ENCODE measurements at places on chromosomes 5 and 9. TPM values are rescaled to one million over a fixed set of nuclear protein-coding genes. Genes with fewer than 3 reads are reported as not detected.

Gene HAND1
- total RNA-seq = not detected

DNA sequence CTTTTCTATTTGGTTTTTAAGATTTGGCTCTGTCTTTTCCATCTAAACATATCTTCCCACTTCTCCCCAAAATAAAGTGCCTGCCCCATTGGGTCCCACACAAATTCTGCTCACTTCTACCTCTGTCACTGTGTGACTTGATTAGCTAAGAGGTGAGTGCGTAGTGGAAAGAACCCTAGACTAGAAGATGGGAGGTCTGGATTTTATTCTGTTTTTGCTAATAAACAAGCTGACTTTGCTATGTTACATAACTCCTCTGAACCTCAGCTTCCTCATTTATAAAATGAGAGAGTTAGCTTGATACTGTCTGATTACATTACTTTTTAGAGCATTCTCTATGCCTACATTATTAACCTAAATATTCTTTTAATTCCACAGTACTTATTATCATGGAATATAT, 51.3 kb upstream of the PTGER4 start:
- no peaks in the 10 kb centered on the region for H3K4me1 ChIP-seq
- no peak for DNase-seq
- H3K4me3 ChIP-seq = no peak overlapping the region
- H3K27ac ChIP-seq = no peak overlapping the region

- DNase-seq = no peak
- no peaks in the 10 kb centered on the region for H3K36me3 ChIP-seq
- H3K4me1 ChIP-seq = no peaks in the 10 kb centered on the region
- H3K4me3 ChIP-seq = no peak overlapping the region
- H3K27ac ChIP-seq = no peak overlapping the region
- H3K27me3 ChIP-seq = no peaks in the 10 kb centered on the region
These were observed 331.5 kb upstream of the GRIN3A start for GRCh38 chr9:102069969-102070368.

DNA sequence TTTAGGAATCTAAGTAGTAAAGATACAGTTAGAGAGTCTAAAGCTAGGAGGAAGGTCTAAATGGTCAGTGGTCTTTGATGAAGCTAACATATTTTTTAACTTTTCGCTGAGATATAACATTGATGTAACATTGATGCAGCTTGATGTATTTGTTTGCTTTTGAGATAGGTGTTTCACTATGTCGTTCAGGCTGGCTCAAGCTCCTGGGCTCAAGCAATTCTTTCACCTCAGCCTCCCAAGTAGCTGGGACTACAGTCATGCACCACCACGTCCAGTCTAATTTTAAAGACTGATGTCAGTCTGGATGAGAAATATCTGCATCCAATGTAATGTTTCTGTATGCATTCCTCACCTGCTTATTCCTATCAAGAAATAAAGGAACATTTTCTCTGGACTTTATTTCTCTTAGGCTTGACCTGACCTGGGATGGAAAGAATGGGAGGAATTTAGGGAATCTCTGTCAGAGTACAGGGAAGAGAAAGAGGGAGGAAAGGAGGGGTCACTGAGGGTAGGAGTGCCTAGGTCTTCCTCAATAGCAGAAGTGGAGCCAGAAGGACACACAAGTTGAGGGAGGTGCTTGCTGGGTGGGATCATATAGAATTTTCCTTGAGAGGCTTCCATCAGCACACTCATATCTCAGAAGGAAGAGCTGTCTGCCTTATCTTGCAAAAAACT, 101.5 kb upstream of the GPBP1 start:
- no peaks in the 10 kb centered on the region for H3K27me3 ChIP-seq

Gene PLAC8L1
- 4.4 TPM for total RNA-seq

GRCh38 chr5:144941-145340, 46.4 kb upstream of the LRRC14B start:
- no peak for DNase-seq
- no peak overlapping the region for H3K4me3 ChIP-seq
- H3K36me3 ChIP-seq = no peaks in the 10 kb centered on the region
- H3K27me3 ChIP-seq = no peaks in the 10 kb centered on the region
- H3K27ac ChIP-seq = no peak overlapping the region

DNA sequence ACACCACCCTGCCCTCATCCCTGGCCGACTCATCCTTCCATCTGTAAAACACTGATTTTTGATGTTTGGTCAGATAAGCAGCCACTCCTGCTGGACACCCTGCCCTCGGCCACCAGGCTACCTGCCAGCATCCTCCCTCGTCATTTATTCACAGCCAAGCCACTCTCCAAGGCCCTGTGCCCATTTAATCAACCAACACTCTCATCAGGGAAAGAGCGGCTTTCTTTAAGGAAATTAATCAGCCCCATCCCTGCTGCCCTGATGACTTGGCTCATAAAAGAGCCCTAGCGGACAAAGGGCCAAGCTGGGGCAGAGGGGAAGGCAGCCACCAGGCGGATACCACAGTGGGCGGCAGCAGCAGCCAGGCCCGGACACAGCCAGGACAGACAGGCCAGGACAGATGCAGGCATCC, 52.4 kb downstream of the GOLM1 start:
- no peaks in the 10 kb centered on the region for H3K36me3 ChIP-seq
- H3K4me3 ChIP-seq = no peak overlapping the region

- DNase-seq = no peak
- no peaks in the 10 kb centered on the region for H3K27me3 ChIP-seq
- H3K27ac ChIP-seq = no peak overlapping the region
These were observed 268.9 kb downstream of the ENC1 start for GRCh38 chr5:74371621-74372020.

Gene CBY3
- 12.8 TPM for total RNA-seq

- H3K4me3 ChIP-seq = no peak overlapping the region
- no peaks in the 10 kb centered on the region for H3K36me3 ChIP-seq
- H3K27ac ChIP-seq = no peak overlapping the region
- peaks cover 6% of the 10 kb centered on the region for H3K4me1 ChIP-seq
These were observed 500.7 kb downstream of the SPATA31D1 start for GRCh38 chr9:82489201-82489821.

Gene SLC22A4
- 1.5 TPM for total RNA-seq

DNA sequence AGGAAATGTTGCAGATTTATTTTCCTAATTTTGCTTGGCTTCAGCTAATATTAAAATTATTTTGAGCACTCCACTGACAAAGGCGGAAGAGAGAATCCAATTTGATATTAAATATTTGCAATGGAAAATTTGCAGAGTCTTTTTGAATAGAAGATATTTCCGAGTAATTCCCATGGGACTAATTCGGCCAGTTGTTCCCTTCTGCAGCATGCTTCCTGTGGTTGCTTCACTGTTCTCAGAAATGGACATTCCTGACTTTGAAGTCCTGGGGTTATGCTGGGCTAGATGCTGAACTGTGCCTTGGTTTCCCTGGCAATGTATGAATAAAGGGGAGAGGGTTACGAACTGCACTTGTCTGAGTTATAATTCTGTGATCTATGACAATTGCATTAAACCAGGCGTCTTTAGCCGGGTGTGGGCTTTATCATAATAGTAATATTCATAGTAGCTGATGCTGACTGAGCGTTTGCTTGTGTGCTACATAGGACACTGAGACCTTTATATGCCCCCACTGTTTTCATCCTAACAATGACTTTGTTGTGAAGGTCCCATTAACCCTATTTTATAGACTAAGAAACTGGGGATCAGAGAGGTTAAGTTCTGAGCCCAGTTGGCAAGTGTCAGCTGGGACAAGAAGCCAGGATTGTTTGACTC, 114.5 kb upstream of the SPRY4 start:
- H3K27ac ChIP-seq = no peak overlapping the region
- no peak overlapping the region for H3K4me3 ChIP-seq
- H3K27me3 ChIP-seq = no peaks in the 10 kb centered on the region
- DNase-seq = no peak
- H3K36me3 ChIP-seq = no peaks in the 10 kb centered on the region

DNA sequence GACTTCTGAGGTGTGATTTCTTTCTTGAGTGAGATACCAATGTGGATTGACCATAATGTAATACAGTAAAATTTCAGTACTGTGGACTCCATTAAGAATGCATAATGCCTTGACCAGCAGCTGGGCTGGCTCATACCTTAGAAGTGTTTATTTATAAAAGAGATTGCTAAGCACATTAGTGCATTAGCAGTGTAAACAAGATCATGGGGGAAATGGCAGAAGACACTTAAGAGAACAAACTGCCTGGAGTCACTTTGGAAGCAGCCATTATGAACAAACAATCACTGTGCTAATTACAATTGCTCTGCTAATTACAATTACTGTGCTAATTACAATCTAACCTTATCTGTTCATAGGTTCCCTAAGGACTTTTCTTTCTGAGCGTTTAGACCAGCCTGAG, 104.2 kb downstream of the TRIM32 start:
- no peak overlapping the region for H3K27ac ChIP-seq
- no peak overlapping the region for H3K4me3 ChIP-seq
- H3K4me1 ChIP-seq = no peaks in the 10 kb centered on the region
- H3K36me3 ChIP-seq = no peaks in the 10 kb centered on the region
- H3K27me3 ChIP-seq = no peaks in the 10 kb centered on the region
- no peak for DNase-seq

DNA sequence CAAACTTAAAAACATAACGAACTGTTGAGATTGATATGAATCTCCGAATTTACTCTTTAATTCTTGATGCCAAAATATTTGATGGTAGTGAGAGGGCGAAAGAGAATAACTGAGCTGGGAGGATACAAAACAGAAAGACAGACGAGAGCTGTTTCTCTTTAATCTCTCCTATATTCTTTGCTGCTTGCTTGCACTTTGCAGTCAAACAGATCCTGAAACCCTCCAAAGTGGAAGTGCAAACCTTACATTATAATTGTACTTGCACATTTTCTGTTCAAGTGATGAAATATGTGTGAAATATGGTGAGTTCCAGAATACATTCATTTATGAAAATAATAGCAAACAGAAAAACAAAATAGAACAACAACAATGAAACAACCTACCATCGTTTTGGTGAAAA, 63.8 kb downstream of the PAM start:
- no peak for DNase-seq
- H3K4me1 ChIP-seq = no peaks in the 10 kb centered on the region
- H3K4me3 ChIP-seq = no peak overlapping the region
- H3K27me3 ChIP-seq = no peaks in the 10 kb centered on the region
- no peaks in the 10 kb centered on the region for H3K36me3 ChIP-seq
- H3K27ac ChIP-seq = no peak overlapping the region

Gene CD14
- 41.1 TPM for total RNA-seq

DNA sequence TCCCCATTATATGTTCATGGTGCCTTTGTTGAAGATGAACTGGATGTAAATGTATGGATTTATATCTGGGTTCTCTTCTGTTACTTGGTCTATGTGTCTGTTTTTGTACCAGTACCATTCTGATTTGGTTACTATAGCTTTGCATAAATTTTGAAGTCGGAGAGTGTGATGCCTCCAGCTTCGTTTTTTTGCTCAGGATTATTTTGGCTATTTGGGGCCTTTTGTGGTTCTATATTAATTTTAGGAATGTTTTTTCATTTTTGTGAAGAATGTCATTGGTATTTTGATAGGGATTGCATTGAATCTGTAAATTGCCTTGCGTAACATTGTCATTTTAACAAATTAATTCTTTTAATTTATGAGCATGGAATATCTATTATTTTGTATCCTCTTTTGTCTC, 36.6 kb upstream of the ZNF366 start:
- H3K36me3 ChIP-seq = no peaks in the 10 kb centered on the region
- no peaks in the 10 kb centered on the region for H3K4me1 ChIP-seq
- no peaks in the 10 kb centered on the region for H3K27me3 ChIP-seq
- no peak for DNase-seq
- H3K27ac ChIP-seq = no peak overlapping the region

DNA sequence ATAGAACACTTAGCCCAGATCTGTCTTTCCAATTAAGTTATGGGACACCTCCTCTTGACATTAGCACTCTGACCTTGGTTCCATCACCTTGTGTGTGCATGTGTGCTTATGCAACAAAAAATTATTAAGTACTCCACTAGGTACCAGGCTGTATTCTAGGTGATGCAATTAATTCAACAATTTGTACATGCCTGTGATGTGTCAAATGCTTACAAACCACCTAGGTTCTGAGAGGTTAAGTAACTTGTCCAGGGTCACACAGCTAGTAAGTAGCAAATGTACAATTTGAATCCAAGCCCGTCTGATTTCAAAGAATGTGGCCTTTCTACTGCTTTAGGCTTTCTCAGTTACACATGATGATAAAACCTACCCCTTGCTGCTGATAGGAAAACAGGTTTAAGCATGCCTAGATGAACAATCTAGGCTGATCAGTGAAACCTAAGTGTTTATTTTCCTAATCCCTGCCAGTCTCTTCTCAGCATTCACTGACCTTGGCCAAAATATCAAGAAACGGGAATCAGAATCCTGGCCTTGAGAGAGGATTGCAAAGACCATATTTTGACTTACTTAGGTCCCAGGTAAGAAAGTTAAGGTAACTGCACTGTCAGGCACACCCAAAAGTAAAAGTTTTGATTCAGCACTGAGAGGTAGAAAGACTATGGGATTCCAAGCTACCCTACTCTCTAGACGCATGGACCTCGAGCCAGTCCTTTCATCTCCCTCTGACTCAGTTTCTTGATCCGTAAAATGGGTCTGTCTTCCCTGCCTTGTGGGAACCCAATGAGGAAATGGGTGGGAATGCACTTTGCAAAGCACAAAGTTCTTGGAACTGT, 1.0 kb downstream of the TBC1D2 start:
- no peak overlapping the region for H3K27ac ChIP-seq
- H3K27me3 ChIP-seq = no peaks in the 10 kb centered on the region
- H3K36me3 ChIP-seq = no peaks in the 10 kb centered on the region
- DNase-seq = no peak
- peaks cover 4% of the 10 kb centered on the region for H3K4me1 ChIP-seq

Gene ADAMTSL2
- 11.1 TPM for total RNA-seq

DNA sequence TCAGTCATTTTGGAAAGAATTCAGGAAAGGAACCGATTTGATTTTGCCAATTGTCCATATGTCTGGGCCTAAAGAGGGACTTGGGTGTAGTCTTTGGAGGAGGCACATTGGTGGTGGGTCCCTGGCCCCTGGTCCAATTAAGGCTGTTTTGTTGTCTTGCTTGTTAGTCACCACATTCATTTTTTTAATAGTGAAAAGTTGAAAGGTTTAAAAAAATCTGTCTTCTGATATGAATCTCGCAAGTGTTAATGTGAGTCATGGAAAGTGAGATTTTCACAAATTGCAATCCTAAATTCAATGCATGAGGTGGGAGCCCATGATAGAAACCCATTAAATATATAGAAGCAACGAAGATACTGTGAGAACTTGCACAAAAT, 165.9 kb upstream of the OTULINL start:
- H3K27ac ChIP-seq = no peak overlapping the region
- H3K4me1 ChIP-seq = peaks cover 18% of the 10 kb centered on the region
- no peak for DNase-seq

DNA sequence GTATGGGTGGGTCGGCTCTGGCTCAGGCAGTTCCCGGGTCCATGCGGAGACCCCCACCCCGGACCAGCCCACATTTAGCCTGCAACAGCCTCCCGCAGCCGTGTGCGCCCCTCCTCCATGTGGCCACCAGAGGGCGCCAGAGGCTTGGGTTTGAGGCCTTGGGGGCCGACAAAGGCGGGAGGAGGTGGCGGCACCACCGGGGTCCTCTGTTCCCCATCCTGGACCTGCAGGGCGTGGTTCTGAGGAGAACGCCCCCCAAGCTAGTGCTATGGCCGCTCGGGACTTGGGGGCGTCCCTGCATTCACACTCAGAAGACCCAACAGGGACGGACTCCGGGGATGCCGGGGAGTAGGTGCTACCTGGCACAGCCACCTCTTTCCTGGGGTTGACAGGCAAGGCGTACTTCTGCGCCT, 16.5 kb downstream of the ASS1 start:
- no peaks in the 10 kb centered on the region for H3K4me1 ChIP-seq
- no peaks in the 10 kb centered on the region for H3K36me3 ChIP-seq
- no peak overlapping the region for H3K27ac ChIP-seq

GRCh38 chr9:123480096-123480495, 124.1 kb downstream of the CRB2 start:
- H3K27me3 ChIP-seq = no peaks in the 10 kb centered on the region
- no peak overlapping the region for H3K4me3 ChIP-seq
- no peaks in the 10 kb centered on the region for H3K36me3 ChIP-seq

Gene ANKRD31
- 16.9 TPM for total RNA-seq

Measured in testis (tissue), 5 donors.